ENCODE measurements at places on chromosomes 3 and 15.

DNA sequence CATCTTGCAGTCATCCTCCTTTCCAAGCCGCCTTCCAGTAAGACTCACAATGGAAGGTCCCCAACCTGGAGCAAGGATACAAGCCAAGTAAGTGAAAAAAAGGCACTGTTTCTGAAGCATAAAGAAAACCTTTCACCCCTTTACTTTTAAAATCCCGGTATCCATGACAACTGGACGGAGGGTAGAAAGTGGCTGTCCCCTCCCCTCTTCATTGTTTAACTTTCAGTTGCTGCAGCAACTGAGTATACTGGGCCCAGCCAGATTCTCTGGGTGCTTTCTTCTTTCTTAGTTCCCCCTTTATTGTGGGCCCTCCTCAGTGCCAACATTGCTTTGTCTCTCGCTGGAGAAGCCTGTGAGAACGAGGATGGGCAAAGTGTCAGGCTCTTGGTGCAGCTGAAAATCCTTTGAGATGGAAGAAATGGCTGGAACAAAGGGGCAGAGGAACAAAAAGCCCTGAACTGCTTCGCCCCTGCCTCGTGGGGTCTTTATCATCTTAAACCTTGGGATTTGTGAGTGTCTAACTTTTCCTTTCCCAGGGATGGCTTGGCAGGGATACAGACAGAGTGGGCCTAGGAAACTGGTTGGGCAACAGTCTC is 224.0 kb upstream of the RGMA start:
- DNase-seq, result no peak

GRCh38 chr15:42595626-42596240 is 20.3 kb downstream of the STARD9 start:
- no peak for DNase-seq

GRCh38 chr3:49867871-49868321 is 1.8 kb downstream of the CAMKV start:
- peak; percentile 25 for DNase-seq

GRCh38 chr3:42387802-42388651 is 22.4 kb downstream of the LYZL4 start:
- DNase-seq, result peak; percentile 27

- DNase-seq, result no peak
Measured at GRCh38 chr15:47857776-47858167, 140.5 kb downstream of the SEMA6D start.

DNA sequence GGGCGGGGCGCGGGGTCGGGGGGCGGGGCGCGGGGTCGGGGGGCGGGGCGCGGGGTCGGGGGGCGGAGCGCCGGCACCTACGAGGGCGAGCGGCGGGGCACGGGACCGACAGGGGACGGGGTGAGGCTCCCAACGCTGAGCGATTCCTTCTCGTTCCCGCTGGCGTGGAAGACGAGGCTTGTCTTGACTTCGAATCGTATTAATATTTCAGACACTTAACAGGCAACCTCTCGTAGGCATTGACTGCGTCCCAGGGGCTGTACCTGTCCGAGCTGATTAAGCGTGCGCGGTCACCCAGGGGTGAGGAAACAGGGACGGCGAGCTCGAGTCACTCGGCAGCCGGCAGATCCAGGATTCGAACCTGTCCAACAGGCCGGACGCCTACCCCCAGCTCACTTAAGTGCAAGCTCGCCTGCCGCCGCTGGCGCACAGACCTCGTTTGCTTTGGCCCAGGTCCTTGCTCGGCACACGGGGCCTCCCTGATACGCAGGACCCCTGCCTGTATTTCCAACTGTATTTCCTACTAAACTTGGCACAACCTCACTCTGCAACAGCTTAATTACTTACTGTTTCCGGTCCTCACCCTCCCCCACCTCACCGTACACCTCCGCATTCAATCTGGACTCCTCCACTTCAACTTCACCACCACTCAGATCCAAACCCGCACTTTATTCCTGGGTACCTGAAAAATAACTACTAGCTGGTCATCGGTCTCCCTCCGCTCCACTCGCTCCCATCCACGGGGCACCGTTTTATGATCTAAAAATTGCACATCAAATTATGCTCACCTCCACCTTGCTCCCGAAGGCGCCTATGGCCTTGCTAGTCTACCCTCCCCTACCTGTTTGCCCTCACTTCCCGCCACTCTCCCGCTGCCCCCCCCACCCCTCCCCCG is 722 bp upstream of the ZXDC start:
- DNase-seq, result peak; percentile 9

GRCh38 chr3:10305331-10305902 is 12.7 kb upstream of the GHRL start:
- no peak for DNase-seq

GRCh38 chr3:24483873-24484272 is 10.8 kb downstream of the THRB start:
- DNase-seq, result no peak

- no peak for DNase-seq
Measured at GRCh38 chr15:73985101-73985873, 6.8 kb downstream of the STOML1 start.

GRCh38 chr3:52401021-52401420 is 43.9 kb downstream of the SEMA3G start:
- DNase-seq, result no peak

GRCh38 chr3:69204315-69204957 is 82.0 kb upstream of the LMOD3 start:
- no peak for DNase-seq

DNA sequence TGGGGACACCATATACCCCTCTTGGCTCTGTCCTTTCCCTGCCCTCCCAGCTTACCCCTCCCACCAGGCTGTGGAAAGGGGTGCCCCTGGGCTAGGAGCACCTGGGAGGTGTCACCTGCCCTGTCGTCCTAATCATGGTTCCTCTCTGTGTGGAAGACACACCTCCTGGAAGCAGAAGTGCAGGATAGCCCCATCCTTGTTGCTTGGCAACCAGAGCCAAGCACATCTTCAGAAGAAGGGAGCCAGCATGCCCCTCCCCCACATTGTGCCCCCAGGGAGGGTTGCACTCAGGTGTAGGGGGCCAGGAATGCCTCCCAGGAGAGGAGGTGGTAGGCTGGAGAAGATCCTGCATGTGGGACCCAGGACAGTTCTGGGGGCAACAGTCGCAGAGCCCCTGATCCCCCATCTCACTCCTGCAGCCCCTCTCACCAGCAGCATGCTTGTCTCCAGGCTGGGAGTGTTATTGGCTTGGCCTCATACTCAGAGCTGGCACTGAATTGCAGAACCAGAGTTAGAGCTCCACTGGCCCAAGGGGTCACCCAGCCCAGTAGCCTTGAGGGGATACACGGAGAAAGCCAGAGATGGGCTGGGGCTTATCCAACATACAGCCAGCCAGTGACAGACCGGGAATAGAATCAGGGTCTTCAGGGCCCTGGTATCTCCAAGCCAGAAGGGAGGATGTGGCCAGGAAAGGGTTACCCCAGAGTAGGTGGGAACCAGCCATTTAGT is 8.4 kb downstream of the RAB6B start:
- no peak for DNase-seq

DNA sequence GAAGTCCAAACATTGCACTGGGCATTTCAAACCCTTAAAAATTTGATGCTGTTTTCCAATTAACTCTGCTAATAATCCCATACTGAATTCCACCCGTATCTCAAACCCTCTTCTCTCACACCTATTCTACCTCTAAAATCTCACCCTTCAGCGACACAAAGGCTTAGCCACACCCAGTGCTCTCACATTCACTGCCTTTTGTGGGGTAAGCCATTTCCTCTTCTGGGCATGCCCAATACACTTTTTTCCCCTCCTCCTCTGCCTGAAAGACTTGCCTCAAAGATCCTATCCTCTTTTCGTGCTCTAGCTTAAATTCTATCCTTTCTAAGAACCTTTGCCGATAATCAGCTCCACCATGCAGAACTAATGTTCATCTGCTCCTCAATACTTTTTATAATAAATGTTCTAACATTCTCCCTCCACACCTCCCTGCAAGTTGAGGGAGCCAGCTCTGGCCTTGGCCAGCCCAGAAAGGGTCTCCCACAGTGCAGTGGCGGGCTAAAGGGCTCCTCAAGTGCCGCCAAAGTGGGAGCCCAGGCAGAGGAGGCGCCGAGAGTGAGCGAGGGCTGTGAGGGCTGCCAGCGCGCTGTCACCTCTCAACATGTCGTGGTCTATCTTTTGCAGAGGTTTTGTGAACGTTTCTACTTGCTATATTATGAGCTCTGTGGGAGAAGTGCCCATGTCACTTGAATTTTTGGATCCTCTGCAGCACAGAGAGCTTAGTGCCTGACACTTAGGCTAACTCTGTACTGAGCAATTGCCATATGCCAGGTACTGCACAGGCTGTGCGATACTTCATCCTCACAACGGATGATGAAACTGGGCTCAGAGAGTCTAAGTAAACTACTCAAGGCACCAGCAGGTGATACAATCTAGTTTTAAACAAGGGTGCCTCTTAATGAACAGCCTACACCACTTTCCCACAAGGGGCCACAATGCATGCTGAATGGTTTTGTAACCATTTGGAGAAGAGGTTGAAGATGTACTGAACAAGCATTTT is 53.6 kb upstream of the BCL6 start:
- no peak for DNase-seq

- no peak for DNase-seq
Measured at GRCh38 chr3:139552632-139553365, 13.3 kb upstream of the RBP1 start.

DNA sequence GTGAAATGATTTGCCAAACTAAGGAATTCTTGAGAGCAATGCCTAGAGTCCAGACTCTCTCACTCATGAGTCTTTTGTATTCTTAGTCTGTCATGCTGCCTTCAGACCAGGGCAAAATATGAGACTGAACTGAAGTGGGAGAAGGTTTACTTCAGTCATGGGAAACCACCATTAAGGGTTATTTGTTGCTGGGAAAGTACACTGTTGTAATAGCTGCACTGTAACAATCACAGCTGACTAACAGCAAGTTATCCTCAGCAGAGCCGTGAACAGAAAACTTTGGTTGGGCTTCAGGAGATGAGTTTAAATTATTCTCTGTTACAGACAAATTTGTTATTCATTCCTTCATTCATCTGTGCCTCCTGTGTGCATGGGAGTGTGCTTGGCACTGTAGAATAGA is 258.5 kb downstream of the ROBO2 start:
- no peak for DNase-seq

GRCh38 chr3:39712413-39713048 is 96.9 kb upstream of the MYRIP start:
- DNase-seq, result no peak

DNA sequence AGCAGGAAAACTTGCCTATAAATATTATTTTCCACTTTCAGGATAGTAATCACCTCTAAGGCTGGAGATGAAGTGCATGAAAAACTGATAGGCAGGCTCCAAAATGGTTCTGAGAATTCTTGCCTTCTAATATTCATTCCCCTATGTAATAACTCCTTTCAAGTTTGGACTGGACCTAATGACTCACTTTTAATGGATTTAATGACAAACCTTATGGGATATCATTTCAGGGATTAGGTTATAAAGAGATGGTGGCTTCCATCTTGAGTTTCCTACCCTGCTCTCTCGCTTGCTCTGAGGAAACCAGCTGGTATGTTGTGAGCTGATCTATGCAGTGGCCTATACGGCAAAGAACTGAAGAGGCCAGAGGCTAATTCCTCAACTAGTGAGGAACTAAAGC is 192.0 kb downstream of the BCHE start:
- DNase-seq, result no peak

GRCh38 chr15:20357481-20358065 is 184.0 kb downstream of the GOLGA6L6 start:
- no peak for DNase-seq

DNA sequence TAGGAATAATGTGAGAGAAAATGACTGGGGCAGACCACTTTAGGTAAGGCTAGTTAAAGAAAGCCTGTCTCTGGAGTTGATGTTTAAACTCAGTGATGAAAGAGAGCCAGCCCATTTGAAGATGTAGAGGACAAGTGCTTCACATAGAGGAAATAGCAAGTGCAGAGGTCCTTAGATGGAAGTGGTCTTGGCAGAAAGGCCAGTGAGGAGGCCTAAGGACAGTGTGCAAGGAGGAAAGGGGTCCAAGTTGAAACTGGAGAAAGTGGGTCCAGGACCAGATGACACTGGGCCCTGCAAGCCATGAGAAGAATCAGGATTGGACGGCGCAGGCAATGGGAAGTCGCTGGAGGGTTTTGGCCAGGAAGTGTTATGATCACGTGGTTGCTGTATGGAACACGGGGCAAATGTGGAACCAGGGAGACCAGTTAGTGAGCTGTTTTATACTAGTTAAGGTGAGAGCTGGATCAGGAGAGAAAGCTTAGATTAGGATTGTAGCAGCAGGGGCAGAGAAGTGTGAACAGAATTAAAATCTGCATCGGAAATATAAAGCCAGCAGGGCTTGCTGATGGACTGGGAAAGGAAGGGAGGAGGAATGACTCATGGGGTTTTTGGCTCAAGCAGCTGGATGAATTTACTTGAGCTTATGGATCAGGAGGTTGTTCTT is 48.0 kb upstream of the SCAANT1 start:
- peak; percentile 62 for DNase-seq

GRCh38 chr3:159866201-159866746 is 122.4 kb upstream of the IL12A start:
- DNase-seq, result no peak

All from brain microvascular endothelial cell (primary cell).